ENCODE measurements at places on chromosomes 6 and 20.

DNA sequence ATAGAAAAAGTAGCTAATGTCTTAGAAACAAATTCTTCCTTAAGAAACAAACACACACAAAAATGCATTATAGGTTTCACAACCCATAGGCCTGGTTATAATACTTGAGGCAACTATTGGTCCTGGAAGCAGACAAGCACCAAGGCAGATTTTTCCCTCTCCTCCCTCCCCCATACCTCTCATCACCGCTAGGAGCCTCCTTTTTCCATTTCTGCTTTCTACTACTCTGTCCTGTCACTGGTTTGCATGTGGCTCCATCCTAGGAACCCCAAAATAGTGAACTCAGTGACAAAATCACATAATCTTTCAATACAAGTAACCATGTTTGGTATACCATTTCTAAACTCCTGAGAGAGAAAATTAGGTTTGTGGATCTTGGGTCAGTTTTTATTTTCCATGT lies 66.1 kb downstream of the HMGCLL1 start:
- DNase-seq, result no peak

- DNase-seq, result no peak
Measured at GRCh38 chr20:5592823-5593739, 157.1 kb upstream of the SHLD1 start.

- DNase-seq, result no peak
Measured at GRCh38 chr20:33650111-33650752, 11.9 kb upstream of the C20orf144 start.

- DNase-seq, result no peak
Measured at GRCh38 chr6:147217840-147218404, 13.7 kb downstream of the STXBP5 start.

GRCh38 chr6:154565331-154565730 lies 54.8 kb upstream of the CNKSR3 start:
- no peak for DNase-seq

GRCh38 chr20:2799688-2800520 lies 523 bp downstream of the CPXM1 start:
- no peak for DNase-seq
